ENCODE measurements at places on chromosomes 7 and 10. TPM values are rescaled to one million over a fixed set of nuclear protein-coding genes. Genes with fewer than 3 reads are reported as not detected.

The PAX4 gene
- total RNA-seq = not detected

The PPIA gene
- 2,881 TPM for total RNA-seq

The CLDN4 gene
- 2.6 TPM for total RNA-seq

The TRIM24 gene
- 13.5 TPM for total RNA-seq

The TMEM243 gene
- total RNA-seq = 33.8 TPM

The LIPF gene
- not detected for total RNA-seq

The NANOS1 gene
- total RNA-seq = 0.73 TPM
